ENCODE measurements at places on chromosomes 6 and 20. TPM values are rescaled to one million over a fixed set of nuclear protein-coding genes. Genes with fewer than 3 reads are reported as not detected.

GRCh38 chr6:80607811-80608391 is 501.4 kb downstream of the BCKDHB start:
- peak overlapping the region; percentile 1 for H3K27ac ChIP-seq
- DNase-seq, result no peak
- peaks cover 7% of the 10 kb centered on the region for H3K4me1 ChIP-seq
- H3K4me3 ChIP-seq, result no peak overlapping the region
- no peaks in the 10 kb centered on the region for H3K27me3 ChIP-seq

DNA sequence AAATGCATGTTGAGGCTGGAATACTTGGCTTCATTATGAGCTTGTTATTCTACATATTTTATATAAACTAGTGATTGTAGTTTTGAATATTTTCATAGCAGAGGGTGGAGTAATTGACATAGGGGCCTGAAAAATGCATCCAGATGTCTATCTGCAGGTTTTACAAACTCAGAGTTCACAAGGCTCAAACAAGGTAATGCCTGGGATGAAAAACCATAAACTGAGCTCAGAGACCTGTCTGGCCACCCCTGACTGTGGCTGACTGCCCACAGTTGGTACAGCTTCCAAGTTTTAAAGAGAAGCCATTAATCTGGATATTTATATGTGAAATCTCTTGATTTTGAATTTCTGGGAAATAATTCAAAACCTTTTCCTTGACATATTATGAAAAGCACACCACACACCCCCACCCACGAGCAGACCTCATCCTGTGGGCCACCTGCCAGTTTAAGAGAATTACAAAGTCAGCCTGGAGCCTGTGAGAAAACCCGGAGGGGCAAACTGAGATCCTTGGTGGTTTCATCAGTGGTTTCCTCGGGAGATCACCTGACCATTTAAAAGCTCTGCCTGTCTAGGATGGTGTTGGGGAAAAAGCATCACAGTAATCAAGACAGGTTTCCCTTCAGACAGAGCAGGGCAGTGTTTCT is 230.1 kb downstream of the SAMD5 start:
- H3K27me3 ChIP-seq, result no peaks in the 10 kb centered on the region
- H3K36me3 ChIP-seq, result no peaks in the 10 kb centered on the region
- no peak overlapping the region for H3K27ac ChIP-seq
- peak; percentile 11 for DNase-seq

DNA sequence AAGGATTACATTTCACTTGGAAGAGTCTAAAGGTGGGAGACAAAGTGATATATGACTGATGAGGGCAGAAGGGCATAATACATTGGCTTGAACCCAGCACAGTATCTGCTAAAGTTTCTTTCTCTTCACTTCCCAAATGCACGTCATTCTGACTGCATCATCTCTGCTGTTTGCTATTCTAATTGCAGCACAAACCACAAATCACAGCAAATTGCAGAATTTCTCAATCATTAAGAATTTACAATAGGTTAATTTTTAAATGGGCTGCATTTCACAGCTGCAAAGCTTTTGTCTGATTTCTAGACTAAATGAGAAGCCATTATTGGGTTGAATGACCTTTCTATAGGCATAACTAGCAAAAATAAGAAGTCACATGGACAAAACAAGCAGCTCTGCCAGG is 337.0 kb downstream of the RNGTT start:
- no peaks in the 10 kb centered on the region for H3K36me3 ChIP-seq
- H3K4me1 ChIP-seq, result no peaks in the 10 kb centered on the region
- DNase-seq, result no peak

- H3K27ac ChIP-seq, result no peak overlapping the region
- no peaks in the 10 kb centered on the region for H3K4me1 ChIP-seq
- no peaks in the 10 kb centered on the region for H3K36me3 ChIP-seq
- H3K4me3 ChIP-seq, result no peak overlapping the region
These were observed 303.5 kb downstream of the PTPRK start for GRCh38 chr6:128216917-128217316.

DNA sequence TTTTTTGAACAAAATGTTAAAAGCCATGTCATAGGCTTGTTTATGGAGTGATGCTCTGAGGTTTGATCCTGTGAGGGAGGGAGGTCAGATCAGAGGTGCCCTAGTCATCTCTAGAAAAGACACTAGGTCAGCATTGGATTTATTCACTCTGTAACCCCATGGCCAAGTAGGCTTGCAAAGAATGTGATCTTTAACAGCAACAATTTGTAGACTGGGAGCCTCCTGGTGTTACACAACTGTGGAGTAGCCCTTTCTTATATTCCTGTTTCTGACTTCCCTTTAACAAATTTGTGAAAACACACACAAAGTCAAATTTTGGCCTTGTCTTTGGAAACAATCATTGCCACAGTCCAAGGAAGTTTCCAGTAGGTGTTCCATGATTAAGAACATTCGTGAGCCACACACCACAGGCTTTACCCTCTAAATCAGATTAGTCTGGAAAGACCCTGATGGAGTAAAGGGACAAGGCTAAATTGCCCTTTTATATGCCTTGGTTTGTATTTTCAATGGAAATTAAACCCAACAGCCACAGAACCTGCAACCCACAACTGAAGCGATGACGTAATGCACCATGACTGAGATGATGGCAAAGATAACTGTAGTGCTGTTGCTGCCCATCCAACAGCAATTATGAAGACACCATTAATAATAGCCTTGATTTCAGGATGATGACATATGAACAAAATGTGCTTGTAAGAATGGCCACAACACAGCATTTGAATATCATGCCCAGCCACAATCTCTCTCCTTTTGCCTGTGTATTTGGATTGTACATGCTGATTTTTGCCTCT is 22.1 kb downstream of the SCP2D1 start:
- H3K4me3 ChIP-seq, result no peak overlapping the region
- H3K4me1 ChIP-seq, result no peaks in the 10 kb centered on the region
- no peak overlapping the region for H3K27ac ChIP-seq

- no peaks in the 10 kb centered on the region for H3K27me3 ChIP-seq
- peak overlapping the region; percentile 54 for H3K27ac ChIP-seq
These were observed 120.1 kb downstream of the PLEKHG1 start for GRCh38 chr6:150719831-150720230.

DNA sequence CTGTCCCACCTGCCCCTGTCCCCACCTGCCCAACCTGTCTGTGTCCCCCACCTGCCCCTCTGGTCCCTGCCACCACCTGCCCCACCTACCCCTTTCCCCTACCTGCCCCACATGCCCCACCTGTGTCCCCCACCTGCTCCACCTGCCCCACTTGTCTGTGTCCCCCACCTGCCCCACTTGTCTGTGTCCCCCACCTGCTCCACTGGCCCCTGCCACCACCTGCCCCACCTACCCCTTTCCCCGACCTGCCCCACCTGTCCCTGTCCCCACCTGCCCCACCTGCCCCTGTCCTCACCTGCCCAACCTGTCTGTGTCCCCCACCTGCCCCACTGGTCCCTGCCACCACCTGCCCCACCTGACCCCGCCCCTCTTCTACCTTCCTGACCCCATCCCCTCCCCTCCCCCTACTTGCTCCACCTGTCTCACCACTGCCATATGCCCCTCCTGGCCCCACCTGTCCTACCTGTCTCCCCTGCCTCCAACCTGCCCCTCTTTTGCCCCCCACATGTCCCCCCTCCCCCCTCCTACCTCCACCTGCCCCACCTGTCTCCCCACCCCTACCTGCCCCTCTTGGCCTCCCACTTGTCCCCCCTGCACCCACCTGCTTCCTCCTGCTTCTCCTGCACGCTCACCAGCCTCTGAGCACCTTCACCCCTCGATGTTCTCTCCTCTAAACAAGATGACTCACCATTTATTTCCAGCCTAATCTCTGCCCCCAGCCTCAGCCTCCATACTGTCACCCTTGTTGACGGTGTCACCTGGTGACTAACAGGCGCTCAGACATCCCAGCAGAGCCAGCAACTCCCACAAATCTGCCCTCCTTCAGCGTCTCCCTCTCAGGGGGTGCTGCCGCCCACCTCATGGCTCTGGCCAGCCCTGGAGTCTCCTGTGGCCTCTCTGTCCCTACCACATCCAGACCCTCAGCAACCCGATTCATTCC is 5.6 kb upstream of the MYT1 start:
- no peak overlapping the region for H3K27ac ChIP-seq
- no peaks in the 10 kb centered on the region for H3K36me3 ChIP-seq
- no peaks in the 10 kb centered on the region for H3K4me1 ChIP-seq
- no peak for DNase-seq
- no peaks in the 10 kb centered on the region for H3K27me3 ChIP-seq

DNA sequence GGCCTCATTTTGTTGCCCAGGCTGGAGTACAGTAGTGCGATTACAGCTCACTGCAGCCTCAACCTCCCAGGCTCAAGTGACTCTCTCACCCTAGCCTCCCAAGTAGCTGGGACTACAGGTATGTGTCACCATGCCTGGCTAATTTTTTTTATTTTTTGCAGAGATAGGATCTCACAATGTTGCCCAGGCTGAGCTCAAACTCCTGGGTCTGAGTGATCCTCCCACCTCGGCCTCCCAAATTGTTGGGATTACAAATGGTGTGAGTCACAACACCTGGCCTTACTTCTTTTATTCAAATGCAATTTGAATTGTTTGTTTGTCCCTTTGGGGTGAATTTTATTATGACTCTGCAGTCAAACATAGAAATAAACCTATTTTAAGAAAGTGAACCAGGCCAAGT is 131.7 kb upstream of the SLC22A16 start:
- H3K4me1 ChIP-seq, result no peaks in the 10 kb centered on the region
- no peaks in the 10 kb centered on the region for H3K36me3 ChIP-seq
- no peak for DNase-seq
- H3K4me3 ChIP-seq, result no peak overlapping the region
- H3K27me3 ChIP-seq, result no peaks in the 10 kb centered on the region

DNA sequence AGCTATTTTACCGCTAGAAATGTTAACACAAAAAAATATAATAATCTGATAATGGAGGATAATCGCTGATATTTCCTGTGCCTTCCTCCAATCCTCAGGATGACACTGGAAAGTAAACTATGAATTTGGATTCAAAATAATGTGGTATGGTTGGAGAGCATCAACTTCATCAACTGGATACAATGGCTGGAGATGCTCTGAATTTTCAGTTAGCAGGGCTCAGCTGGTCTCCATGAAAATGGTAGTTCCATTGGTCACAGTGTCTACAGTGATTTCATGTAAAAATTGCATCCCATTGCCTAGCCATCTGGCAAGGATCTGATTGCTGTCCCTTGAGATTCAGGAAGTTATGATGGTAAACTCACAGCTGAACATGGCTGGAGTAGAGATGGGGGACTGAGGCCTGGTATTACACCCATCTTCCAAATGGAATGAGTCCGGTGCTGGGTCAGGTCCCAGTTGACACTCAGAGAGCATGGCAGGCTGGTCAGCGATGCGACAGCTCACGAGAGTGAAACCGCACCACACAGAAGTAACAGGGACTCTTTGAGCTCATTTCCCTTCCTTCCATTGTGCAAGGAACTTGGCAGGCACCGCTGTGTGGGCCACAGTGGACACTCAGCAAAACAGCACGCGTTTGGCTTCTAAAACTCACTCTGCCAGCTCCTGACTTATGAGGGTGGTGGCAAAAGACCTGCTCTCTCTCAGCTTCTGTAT is 142.4 kb upstream of the TNFAIP3 start:
- no peaks in the 10 kb centered on the region for H3K36me3 ChIP-seq
- no peak for DNase-seq
- no peak overlapping the region for H3K27ac ChIP-seq
- no peaks in the 10 kb centered on the region for H3K27me3 ChIP-seq
- H3K4me1 ChIP-seq, result no peaks in the 10 kb centered on the region
- no peak overlapping the region for H3K4me3 ChIP-seq

- no peaks in the 10 kb centered on the region for H3K4me1 ChIP-seq
- no peak overlapping the region for H3K4me3 ChIP-seq
- no peaks in the 10 kb centered on the region for H3K36me3 ChIP-seq
- no peak overlapping the region for H3K27ac ChIP-seq
These were observed 12.1 kb upstream of the THEMIS start for GRCh38 chr6:127912914-127913313.

GRCh38 chr6:68778356-68779020 is 143.4 kb downstream of the ADGRB3 start:
- no peak for DNase-seq
- no peak overlapping the region for H3K4me3 ChIP-seq
- no peaks in the 10 kb centered on the region for H3K27me3 ChIP-seq

- H3K27ac ChIP-seq, result no peak overlapping the region
- no peaks in the 10 kb centered on the region for H3K27me3 ChIP-seq
- DNase-seq, result no peak
- H3K4me3 ChIP-seq, result no peak overlapping the region
These were observed 31.6 kb downstream of the E2F3 start for GRCh38 chr6:20433321-20433720.

GRCh38 chr20:36273414-36274180 is 32.5 kb upstream of the DLGAP4 start:
- no peaks in the 10 kb centered on the region for H3K27me3 ChIP-seq
- H3K4me3 ChIP-seq, result no peak overlapping the region
- H3K27ac ChIP-seq, result no peak overlapping the region
- DNase-seq, result no peak
- no peaks in the 10 kb centered on the region for H3K4me1 ChIP-seq
- H3K36me3 ChIP-seq, result no peaks in the 10 kb centered on the region

- no peak overlapping the region for H3K27ac ChIP-seq
- DNase-seq, result no peak
- no peaks in the 10 kb centered on the region for H3K27me3 ChIP-seq
- H3K36me3 ChIP-seq, result no peaks in the 10 kb centered on the region
These were observed 57.5 kb upstream of the IL20RA start for GRCh38 chr6:137102050-137102848.

DNA sequence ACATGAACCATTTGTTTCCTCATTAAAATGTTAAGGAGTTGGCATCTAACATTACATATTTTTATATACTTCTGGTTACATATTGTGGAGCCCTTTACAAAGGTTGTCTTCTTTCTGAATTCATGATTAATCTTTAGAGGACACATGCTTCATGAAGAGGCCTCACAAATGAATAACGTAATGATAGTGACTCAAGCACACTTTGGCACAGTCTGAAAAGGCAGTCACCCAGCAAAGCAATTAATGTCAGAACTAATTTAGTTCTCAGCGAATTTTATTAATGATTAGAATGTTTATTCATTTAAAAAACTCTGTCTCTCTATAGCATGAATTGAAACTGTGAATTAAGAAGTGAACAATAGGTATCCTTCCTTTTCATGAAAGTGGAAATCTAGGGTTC is 854.2 kb downstream of the PHF3 start:
- DNase-seq, result no peak
- no peak overlapping the region for H3K27ac ChIP-seq
- no peaks in the 10 kb centered on the region for H3K4me1 ChIP-seq
- H3K4me3 ChIP-seq, result no peak overlapping the region
- no peaks in the 10 kb centered on the region for H3K27me3 ChIP-seq

GRCh38 chr6:4620284-4621151 is 155.7 kb upstream of the CDYL start:
- no peaks in the 10 kb centered on the region for H3K27me3 ChIP-seq
- no peaks in the 10 kb centered on the region for H3K36me3 ChIP-seq
- DNase-seq, result no peak
- H3K27ac ChIP-seq, result no peak overlapping the region
- peaks cover 10% of the 10 kb centered on the region for H3K4me1 ChIP-seq

GRCh38 chr6:119446115-119446554 is 96.6 kb upstream of the MAN1A1 start:
- no peak for DNase-seq
- no peak overlapping the region for H3K4me3 ChIP-seq
- no peak overlapping the region for H3K27ac ChIP-seq
- H3K36me3 ChIP-seq, result no peaks in the 10 kb centered on the region

GRCh38 chr6:169229615-169230321 is 23.9 kb downstream of the THBS2 start:
- no peak overlapping the region for H3K27ac ChIP-seq
- H3K4me3 ChIP-seq, result no peak overlapping the region
- no peaks in the 10 kb centered on the region for H3K4me1 ChIP-seq
- H3K27me3 ChIP-seq, result no peaks in the 10 kb centered on the region
- no peaks in the 10 kb centered on the region for H3K36me3 ChIP-seq

DDO gene
- total RNA-seq, result 2.5 TPM

VPS52 gene
- total RNA-seq, result 59.8 TPM

Measured in thyroid gland (tissue), 4 donors.